ENCODE measurements at places on chromosomes 16 and 17. TPM values are rescaled to one million over a fixed set of nuclear protein-coding genes. Genes with fewer than 3 reads are reported as not detected.

The CDC42EP4 gene
- polyA plus RNA-seq = 19.5 TPM

The ABCC12 gene
- 0.33 TPM for polyA plus RNA-seq

The FAM20A gene
- 7.8 TPM for polyA plus RNA-seq

The HS3ST6 gene
- not detected for polyA plus RNA-seq

The KRTAP4-1 gene
- polyA plus RNA-seq = not detected

DNA sequence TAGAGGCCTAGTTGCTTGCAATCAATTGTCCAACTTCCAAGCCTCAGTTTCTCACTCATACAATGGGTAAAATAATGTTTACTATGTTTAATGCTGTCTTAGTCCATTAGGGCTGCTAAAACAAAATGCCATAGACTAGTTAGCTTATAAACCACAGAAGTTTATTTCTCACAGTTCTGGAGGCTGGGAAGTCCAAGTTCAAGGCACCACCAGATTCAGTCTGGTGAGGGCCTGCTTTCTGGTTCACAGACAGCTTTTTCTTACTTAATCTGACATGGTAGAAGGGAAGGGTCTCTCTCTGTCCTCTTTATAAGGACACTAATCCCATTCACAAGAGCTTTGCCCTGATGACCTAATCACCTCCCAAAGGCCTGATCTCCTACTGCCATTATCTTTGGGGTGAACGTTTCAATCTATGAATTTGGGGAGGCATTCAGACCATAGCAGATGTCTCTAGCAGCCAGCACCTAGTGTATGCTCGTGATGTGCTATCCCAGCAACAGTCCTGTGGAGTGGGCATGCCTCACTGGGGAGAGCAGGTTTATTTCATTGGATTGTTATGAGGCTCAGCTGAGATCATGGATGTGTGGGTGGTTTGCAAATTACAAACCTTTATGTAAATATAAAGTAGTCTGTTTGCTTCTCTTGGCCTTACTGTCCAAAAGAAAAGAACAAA lies 25.2 kb downstream of the YPEL2 start:
- no peak for DNase-seq

GRCh38 chr16:80459966-80460365 lies 80.8 kb upstream of the DYNLRB2 start:
- no peak for DNase-seq

DNA sequence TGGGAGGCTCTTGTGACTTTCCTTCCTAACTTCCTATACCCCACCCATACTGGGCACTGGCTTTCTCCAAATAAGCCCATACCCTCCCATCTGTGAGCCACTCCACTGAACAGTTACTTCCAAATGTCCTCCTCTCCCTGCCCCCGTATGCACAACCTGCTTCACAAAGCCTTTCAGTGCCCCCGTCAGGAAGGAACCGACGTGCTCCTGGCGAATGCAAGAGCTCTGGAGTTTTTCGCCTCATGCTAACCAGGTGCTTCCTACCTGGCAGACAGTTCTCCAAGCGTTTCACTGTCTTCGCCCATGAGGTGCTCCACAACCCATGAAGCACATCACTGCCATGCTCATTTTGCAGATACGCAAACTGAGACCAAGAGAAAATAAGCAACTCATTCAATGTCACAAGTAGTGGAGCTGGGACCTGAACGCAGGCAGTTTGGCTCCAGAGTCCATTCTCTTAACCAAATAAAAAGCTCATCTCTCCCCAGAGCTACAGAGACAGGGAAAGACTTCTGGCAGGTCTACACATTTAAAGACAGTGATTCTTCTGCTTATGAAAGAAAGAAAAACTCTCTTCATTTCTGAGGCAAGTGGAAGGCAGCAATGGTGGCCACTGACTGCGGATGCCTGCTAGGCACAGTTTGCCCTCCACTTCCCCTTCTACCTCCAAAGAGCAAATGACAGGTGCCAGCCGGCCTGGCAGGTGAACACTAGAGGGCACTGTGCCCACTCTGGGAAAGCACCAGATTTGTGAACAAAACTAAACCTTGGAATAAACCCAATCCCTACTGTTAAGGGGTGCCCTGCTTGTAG lies 23.8 kb downstream of the SPHK1 start:
- no peak for DNase-seq

GRCh38 chr17:29980261-29980660 lies 38.8 kb downstream of the EFCAB5 start:
- DNase-seq = no peak

GRCh38 chr17:41710472-41711090 lies 1.6 kb upstream of the GAST start:
- DNase-seq = no peak

GRCh38 chr16:63877401-63877800 lies 1244.5 kb downstream of the CDH11 start:
- no peak for DNase-seq

Measured in forelimb muscle (tissue), 1 donor.